T follicular helper cell (primary cell): ENCODE measurements at places on chromosomes 13 and 19.

DNA sequence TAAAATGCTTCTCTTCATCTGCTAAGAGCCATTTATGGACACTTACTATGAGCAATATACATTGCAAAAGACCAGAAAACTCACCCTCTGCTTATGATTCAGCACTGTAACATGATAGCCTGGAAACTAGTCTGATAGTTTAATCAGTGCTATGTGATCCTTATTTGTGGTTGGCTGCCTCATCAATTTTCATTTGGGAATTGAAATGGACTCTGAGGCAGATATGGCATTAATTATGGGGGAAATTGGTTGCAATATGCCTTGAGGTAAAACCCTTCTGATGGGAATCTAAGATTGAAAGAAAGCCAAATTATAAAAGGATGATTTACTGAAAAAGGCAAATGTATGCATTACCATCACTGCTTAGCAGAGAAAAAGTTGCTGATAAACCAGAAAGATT, 33.5 kb downstream of the FAM216B start:
- DNase-seq, result no peak

- peak; percentile 72 for DNase-seq
These were observed 4.5 kb upstream of the IL12RB1 start for GRCh38 chr19:18091217-18091608.

DNA sequence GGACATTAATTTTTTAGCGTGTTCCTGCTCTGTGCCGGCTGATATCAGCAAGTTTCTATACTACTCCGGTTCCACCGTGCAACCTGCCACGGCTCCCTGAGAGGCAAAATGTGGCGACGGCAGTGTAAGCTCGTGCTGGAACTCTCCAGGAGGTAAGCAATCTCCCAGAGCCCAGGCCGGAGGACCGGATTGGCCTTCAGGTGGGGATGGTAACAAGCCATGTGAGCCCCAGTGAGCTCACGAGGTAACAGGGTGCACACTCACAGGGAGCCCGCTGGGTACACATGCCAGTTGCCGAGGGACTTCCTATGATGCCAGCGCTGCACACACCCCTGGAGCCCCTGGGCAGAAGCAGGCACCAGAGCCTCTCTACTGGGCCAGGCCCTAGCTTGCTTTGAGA, 38.5 kb downstream of the NAXD start:
- DNase-seq, result no peak

- no peak for DNase-seq
These were observed 22.8 kb upstream of the NDUFS7 start for GRCh38 chr19:1360818-1361461.

GRCh38 chr13:23347601-23348000, 85.9 kb downstream of the SACS start:
- DNase-seq, result no peak

DNA sequence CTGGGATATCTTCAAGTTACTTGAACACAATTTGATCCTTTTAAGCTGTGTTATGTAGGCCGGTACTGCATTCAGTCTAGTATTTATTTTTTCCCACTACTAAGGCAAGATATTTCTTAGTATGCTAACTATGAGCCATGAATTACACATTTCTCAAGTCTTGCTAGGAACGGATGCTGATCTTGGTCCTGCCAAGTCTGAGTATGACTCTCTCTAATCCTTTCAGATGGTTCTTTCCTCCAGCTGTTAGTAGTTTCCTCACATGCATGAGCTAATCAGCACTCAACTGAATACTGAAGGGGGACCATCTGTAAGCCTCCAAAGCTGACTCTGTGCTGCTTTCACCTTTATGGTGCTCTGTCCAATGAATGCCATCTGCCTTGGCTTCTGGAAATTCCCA, 460.3 kb downstream of the KCTD12 start:
- DNase-seq, result no peak

- DNase-seq, result no peak
These were observed 38.3 kb downstream of the DNAJC15 start for GRCh38 chr13:43061496-43062280.

GRCh38 chr13:26956522-26957142, 196.0 kb upstream of the GPR12 start:
- DNase-seq, result no peak

GRCh38 chr13:50026788-50027473, 11.7 kb downstream of the KCNRG start:
- DNase-seq, result no peak

DNA sequence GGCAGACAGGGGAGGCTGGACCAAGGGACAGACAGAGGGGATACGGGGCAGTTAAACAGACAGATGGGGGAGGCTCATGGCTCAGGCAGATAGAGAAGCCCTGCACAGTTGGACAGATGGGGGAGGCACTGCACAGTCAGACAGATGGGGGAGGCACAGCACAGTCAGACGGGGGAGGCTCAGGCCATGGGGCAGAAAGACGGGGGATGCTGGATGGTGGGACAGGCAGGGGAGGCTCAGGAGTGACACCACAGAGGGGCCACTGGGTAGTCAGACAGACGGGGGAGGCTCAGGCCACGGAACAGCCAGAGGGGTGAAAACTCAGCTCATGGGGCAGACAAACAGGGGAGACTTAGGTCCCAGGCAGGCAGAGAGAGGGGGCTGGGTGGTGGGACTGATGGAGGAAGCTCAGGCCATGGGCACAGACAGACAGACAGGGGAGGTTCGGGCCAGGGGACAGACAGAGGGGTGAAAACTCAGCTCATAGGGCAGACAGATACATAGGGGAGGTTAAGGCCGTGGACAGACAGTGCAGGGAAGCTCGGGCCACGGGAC, 886 bp downstream of the MFSD12 start:
- no peak for DNase-seq

- no peak for DNase-seq
These were observed 26.0 kb downstream of the VSTM2B start for GRCh38 chr19:29551774-29552173.

GRCh38 chr19:6610934-6611852, 20.2 kb upstream of the CD70 start:
- DNase-seq, result no peak
